T-cell (primary cell): ENCODE measurements at places on chromosomes 2 and 18. TPM values are rescaled to one million over a fixed set of nuclear protein-coding genes. Genes with fewer than 3 reads are reported as not detected.

- no peak for DNase-seq
- no peak overlapping the region for H3K27ac ChIP-seq
- no peaks in the 10 kb centered on the region for H3K27me3 ChIP-seq
- H3K4me3 ChIP-seq, result no peak overlapping the region
- no peaks in the 10 kb centered on the region for H3K4me1 ChIP-seq
Measured at GRCh38 chr2:191653667-191654391, 24.1 kb upstream of the NABP1 start.

AGXT gene
- total RNA-seq, result 0.88 TPM

MRO gene
- not detected for total RNA-seq

DNA sequence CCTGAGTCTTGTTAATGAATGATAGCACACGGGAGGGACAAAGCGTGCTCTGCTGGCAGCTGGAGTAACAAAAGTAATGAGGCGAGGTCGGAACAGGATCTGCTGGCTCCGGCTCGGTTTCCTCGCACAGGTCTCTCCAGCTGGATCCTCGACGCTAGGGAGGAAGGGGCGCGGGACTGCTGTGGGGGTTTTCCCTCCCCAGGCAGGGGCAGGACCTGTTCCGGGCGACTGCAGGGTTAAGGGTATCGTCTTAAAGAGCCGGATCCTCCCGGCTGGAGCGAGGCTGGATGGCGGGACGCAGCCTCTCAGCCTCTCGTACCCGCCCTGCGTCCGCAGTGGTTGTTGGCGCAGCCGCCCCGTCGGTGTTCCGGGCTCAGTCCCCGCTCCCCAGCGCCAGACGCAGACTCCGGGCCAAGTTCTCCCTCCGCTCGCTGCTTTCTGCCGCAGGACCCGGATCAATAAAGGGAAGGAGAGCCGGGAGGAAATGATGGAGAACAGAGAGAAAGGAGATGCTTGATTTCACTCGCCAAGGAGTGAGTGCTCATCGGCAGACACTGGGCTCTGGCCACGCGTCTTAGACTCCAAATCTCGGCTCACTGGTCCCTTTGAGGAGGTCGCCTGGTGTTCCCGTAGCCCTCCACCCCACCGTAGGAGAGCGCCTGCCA, 1.1 kb upstream of the LIPG start:
- peaks cover 11% of the 10 kb centered on the region for H3K27me3 ChIP-seq
- H3K27ac ChIP-seq, result no peak overlapping the region
- no peak for DNase-seq
- H3K4me3 ChIP-seq, result peak overlapping the region; percentile 58
- H3K4me1 ChIP-seq, result peaks cover 22% of the 10 kb centered on the region

DNA sequence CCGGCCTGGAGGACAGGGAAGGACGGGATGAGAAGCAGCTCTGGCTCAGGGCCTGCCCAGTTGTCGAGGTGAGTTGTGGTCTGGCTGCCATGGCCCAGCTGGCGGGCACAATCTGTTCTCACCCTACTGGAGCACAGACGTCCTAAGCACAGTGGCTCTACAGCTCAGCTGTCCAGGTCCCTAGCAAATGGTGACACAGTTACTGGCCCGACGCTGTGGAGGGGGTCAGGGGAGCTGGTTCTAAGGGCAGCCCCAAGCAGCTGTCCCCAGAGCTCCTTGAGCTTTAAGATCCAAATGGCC, 32.9 kb downstream of the KCNK3 start:
- H3K4me3 ChIP-seq, result no peak overlapping the region
- DNase-seq, result no peak
- H3K27ac ChIP-seq, result no peak overlapping the region
- no peaks in the 10 kb centered on the region for H3K36me3 ChIP-seq
- H3K4me1 ChIP-seq, result no peaks in the 10 kb centered on the region
- peaks cover 42% of the 10 kb centered on the region for H3K27me3 ChIP-seq

MAP3K2 gene
- 82.5 TPM for total RNA-seq

GRCh38 chr2:207503234-207503633, 26.5 kb upstream of the CREB1 start:
- no peaks in the 10 kb centered on the region for H3K27me3 ChIP-seq
- no peak overlapping the region for H3K27ac ChIP-seq
- H3K4me1 ChIP-seq, result peaks cover 21% of the 10 kb centered on the region
- no peak overlapping the region for H3K4me3 ChIP-seq

DCDC2C gene
- not detected for total RNA-seq

ASXL3 gene
- total RNA-seq, result not detected

- peak overlapping the region; percentile 74 for H3K27ac ChIP-seq
- peaks cover 12% of the 10 kb centered on the region for H3K4me1 ChIP-seq
- H3K36me3 ChIP-seq, result no peaks in the 10 kb centered on the region
- no peak for DNase-seq
Measured at GRCh38 chr2:241871538-241872312, 2.2 kb downstream of the RTP5 start.

DNA sequence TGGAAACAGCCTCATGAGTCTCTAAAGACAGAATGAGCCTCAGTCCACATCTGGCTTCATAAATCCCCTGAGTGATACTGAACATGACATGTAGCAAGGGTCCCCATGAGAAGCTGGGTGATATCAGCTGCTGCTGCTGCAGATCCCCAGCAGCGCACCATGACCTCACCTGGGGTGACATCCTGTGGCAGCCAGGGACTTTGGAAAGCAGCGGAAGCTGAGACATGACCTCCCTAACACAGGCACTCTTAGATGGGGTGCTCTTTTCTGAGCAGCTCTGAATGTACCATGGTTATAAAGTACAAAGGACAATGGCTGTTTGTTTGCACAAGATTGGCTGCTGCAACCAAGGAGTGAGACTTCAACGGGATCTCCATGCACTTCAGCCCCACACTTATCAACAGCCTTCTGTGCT, 74.7 kb upstream of the TMEM200C start:
- H3K4me3 ChIP-seq, result no peak overlapping the region
- no peak for DNase-seq
- H3K4me1 ChIP-seq, result peaks cover 14% of the 10 kb centered on the region
- peaks cover 2% of the 10 kb centered on the region for H3K27me3 ChIP-seq
- no peak overlapping the region for H3K27ac ChIP-seq
- no peaks in the 10 kb centered on the region for H3K36me3 ChIP-seq

DNA sequence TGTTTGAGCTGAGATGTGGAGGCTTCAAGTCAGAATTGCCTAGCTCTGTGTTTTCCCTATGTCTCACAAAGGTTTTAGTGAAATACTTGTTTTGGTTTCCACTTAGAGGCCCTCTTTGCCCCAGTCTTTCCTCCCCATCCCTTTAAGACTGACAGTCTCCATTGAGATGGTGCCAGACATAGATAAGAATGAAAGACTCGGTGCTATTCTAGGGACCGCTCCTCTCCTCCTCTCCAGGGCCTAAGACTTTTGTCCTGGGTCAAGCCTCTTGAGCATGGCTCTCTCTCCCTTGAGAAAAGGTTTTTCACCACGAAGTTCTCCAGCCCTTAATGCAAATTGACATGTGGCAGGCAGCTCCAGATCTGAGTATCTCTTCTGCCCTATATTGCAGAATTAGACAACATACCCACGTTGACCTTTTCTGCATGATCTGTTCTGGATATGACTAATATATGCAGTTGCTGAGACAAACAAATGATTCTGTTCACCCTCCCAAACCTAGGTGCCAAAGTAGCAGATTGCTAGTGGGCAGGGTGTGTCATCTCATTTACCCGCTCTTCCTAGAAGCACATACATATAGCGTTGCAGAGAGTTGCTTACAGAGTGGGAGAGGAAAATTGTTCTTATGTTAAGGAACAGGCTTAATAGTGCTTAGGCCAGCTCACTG, 47.5 kb upstream of the ACSL3 start:
- H3K36me3 ChIP-seq, result no peaks in the 10 kb centered on the region
- no peaks in the 10 kb centered on the region for H3K4me1 ChIP-seq
- DNase-seq, result no peak
- no peaks in the 10 kb centered on the region for H3K27me3 ChIP-seq

COBLL1 gene
- 2.1 TPM for total RNA-seq
